ENCODE measurements at places on chromosomes 7 and 10. TPM values are rescaled to one million over a fixed set of nuclear protein-coding genes. Genes with fewer than 3 reads are reported as not detected.

The OIT3 gene
- total RNA-seq = not detected

DNA sequence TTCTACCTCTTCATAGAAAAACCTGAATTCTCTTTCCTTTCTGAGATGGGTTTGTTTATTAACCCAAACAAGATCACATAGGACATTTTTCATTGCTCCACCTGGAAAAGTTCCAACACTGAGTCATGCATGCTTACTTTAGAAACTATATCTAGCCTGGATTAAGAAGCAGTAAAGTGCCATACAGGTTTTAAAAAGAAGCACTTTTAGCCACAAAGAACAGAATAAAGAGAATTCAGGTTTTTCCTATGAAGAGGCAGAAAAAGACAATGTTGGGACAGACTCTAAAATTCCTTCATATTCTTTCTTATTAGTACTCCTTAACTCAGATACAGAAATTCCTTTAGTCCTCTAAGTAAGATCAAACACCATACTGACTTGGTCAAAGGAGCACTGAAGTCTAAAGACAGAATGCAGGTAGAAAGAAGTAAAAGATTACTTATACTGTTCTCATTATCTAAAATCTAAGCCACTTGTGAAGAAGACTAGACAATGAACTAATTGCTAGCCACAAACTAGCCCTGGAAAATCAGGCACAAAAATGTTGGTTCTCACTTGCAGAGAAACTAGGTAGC lies 241.3 kb downstream of the ANK3 start:
- no peak overlapping the region for H3K4me3 ChIP-seq
- no peak for DNase-seq
- H3K27ac ChIP-seq = no peak overlapping the region

DNA sequence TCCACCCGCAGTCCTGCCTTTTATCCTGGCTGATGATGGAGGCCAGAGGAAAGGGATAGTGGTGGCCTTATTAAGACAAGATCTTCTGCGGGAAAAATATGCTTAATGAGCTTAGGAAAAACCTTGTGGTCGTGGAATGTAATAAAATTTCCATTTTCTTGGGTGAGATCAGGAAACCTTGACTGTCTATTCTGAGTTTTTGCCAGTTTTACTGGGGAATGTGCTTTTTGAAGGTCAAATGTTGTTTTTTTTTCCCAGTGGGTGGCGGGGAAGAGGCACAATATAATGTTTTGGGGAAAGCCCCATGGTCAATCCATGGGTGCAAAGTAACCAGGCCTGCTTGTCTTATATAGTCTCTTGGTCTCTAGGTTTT lies 118.5 kb downstream of the CREB5 start:
- H3K4me3 ChIP-seq = no peak overlapping the region
- no peaks in the 10 kb centered on the region for H3K4me1 ChIP-seq
- no peak for DNase-seq
- H3K36me3 ChIP-seq = no peaks in the 10 kb centered on the region

DNA sequence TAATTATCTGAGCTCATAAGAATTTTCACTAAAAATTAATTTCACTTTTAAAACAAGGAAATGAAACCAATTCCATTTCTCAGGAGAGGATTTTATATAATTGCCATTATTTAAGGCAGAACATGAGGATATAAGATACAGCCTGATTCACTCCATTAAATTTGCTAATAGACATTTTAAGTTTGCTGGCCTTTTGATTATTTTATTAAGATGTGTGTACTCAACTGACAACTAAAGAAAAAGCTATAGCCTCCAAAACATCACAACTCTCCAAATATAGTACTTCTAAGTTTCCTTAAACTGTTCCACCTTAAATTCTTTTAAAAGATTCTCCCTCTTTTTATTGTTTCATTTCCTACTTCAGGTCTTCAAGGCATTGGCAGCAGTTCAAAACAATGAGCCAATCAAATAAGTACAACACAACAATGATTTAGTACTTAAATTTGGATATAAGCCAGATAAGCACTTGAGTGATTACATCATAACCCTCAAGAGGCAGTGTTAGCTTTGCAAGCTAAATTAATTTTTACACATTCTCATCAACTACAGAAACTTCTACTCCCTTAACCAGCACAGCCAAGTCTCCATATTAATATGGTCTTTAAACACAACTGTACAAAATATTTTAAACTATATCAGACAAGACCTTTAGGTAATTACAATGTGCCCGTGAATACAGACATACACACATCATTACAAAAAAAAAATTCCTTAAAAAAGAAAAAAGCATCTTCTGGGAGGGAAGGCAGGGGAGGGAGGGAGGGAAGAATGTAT lies 121.8 kb downstream of the KMT2C start:
- H3K27me3 ChIP-seq = no peaks in the 10 kb centered on the region
- no peak overlapping the region for H3K4me3 ChIP-seq
- no peak overlapping the region for H3K27ac ChIP-seq
- H3K4me1 ChIP-seq = no peaks in the 10 kb centered on the region
- H3K36me3 ChIP-seq = peaks cover 8% of the 10 kb centered on the region

DNA sequence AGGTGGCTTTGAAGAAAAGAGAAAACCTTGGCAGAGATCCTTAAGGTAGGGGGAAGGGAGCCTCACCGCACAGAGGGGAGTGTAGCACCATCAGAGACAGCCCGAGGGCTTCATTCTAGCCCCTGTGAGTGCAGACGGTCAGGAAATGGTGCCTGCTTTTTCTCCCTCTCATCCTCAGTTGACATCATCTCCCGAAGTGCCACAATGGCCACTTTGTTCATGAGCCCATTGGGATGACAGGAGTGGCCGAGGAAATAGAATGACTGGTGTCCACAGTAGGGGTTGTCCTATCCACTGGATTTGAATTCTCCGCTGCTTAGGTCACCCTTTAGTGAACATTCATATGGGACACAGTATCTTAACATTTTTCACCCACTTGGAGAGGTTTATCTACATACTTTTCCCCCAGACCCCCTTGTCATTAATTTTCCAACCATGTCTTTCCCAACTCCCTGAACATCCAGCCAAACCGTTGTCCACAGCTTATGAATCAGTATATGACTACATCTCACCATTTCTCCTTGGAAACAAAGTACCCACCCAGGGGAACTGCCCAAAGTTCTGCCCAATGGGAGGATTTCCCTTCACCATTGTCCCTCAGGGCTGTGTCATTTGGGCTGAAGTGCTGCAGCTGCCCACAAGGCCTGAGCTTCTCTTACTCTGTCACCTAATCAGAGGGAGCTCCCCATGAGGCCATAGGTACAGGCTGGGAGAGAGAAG lies 108.8 kb downstream of the ADCY1 start:
- H3K4me1 ChIP-seq = no peaks in the 10 kb centered on the region
- H3K27me3 ChIP-seq = no peaks in the 10 kb centered on the region
- H3K4me3 ChIP-seq = no peak overlapping the region
- no peaks in the 10 kb centered on the region for H3K36me3 ChIP-seq

DNA sequence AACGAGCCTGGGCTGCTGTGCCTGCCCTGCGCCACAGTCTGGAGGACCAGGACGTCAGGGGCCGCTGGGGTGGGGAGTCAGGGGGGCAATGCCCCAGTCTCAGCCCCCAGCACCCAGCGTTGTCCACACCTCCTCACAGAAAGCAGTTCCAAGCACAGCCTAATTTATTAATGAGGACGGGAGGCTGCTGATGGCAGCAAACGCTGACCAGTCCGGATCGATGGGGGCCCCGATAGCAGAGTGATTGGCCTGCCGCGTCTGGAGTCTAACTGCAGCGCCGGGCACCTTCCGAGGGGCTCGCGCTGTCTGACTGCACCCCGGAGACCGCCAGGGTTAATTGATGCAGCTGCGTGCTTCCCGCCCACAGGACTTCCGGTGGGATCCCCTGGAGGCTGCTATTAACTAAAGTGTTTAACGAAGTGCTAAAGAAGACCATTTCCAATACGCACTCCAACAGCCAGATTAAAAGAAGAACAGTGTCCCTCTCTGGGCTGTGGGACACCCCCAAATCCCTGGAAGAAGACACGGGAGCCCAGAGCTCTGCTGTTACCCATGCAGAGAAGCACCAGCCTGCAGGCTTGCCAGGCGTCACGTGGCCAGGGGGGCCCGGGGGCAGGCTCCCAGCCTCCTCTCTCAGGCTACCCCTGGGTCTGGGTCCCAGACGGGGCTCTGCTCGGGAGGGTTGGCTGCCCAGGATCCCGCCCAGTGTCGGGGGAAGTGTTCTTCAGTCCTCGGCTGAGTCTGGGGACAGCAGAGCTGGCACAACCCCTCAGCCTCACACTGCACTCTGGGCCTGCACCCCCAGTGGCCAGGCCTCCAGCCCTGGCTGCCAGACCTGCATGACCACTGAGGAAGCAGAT lies 63.8 kb downstream of the MICALL2 start:
- no peak overlapping the region for H3K4me3 ChIP-seq
- no peak for DNase-seq
- H3K36me3 ChIP-seq = no peaks in the 10 kb centered on the region
- no peak overlapping the region for H3K27ac ChIP-seq

The CCDC172 gene
- total RNA-seq = not detected

The ABCC2 gene
- 0.26 TPM for total RNA-seq

The NYAP1 gene
- 1.2 TPM for total RNA-seq

The SLC26A4 gene
- total RNA-seq = not detected

DNA sequence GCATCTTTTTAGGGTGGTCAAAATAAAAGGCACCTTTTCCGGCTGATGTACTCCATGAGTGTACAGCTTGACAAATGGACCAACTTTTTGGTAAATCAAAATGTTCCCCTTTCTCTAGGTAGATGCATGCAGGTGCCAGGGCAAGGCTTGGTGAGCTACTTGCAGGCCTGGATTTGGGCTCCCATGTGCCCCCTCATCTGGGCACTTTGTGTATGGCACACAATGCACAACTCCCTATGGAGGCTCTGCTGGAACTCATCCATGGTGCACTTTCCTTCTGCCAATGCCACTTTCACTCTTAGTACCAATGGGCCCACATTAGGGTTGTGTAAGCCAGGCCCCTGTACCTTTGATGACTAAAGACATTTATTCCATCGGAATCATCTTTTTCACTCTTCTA lies 300.8 kb downstream of the SDHAF3 start:
- H3K4me1 ChIP-seq = no peaks in the 10 kb centered on the region
- no peak overlapping the region for H3K4me3 ChIP-seq
- no peaks in the 10 kb centered on the region for H3K27me3 ChIP-seq
- H3K27ac ChIP-seq = no peak overlapping the region
- no peaks in the 10 kb centered on the region for H3K36me3 ChIP-seq

The ABCB1 gene
- not detected for total RNA-seq

DNA sequence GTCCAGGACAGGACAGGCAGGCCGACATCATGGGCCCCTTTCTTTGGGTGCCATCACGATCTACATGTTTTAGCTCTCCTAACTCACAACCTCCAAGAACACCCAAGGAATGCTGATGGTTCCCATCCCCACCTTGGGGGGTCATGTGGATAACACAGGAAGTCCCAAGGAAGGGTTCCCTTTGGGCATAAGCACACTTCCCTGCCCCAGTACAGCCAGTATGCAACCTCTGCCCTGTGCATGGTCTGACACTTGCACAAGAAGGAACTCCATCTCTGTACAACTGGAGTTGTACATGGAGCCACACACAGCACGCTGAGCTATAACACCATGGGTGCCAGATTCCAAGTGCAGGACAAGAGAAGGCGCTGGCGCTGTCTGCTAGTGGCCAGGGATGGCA lies 11.0 kb downstream of the MAT1A start:
- no peaks in the 10 kb centered on the region for H3K27me3 ChIP-seq
- H3K27ac ChIP-seq = no peak overlapping the region
- H3K4me1 ChIP-seq = no peaks in the 10 kb centered on the region

- DNase-seq = no peak
- H3K4me3 ChIP-seq = no peak overlapping the region
- H3K27ac ChIP-seq = no peak overlapping the region
These were observed 951.1 kb downstream of the NRG3 start for GRCh38 chr10:82826132-82826531.

GRCh38 chr10:62244088-62244487 lies 24.6 kb downstream of the RTKN2 start:
- no peak overlapping the region for H3K4me3 ChIP-seq
- H3K27ac ChIP-seq = no peak overlapping the region
- H3K27me3 ChIP-seq = no peaks in the 10 kb centered on the region
- no peaks in the 10 kb centered on the region for H3K4me1 ChIP-seq

GRCh38 chr7:42991913-42992591 lies 59.9 kb downstream of the MRPL32 start:
- peaks cover 28% of the 10 kb centered on the region for H3K4me1 ChIP-seq
- H3K4me3 ChIP-seq = no peak overlapping the region
- H3K36me3 ChIP-seq = no peaks in the 10 kb centered on the region
- H3K27ac ChIP-seq = no peak overlapping the region

The CRHR2 gene
- total RNA-seq = 0.19 TPM

The IKZF1 gene
- total RNA-seq = 0.11 TPM

DNA sequence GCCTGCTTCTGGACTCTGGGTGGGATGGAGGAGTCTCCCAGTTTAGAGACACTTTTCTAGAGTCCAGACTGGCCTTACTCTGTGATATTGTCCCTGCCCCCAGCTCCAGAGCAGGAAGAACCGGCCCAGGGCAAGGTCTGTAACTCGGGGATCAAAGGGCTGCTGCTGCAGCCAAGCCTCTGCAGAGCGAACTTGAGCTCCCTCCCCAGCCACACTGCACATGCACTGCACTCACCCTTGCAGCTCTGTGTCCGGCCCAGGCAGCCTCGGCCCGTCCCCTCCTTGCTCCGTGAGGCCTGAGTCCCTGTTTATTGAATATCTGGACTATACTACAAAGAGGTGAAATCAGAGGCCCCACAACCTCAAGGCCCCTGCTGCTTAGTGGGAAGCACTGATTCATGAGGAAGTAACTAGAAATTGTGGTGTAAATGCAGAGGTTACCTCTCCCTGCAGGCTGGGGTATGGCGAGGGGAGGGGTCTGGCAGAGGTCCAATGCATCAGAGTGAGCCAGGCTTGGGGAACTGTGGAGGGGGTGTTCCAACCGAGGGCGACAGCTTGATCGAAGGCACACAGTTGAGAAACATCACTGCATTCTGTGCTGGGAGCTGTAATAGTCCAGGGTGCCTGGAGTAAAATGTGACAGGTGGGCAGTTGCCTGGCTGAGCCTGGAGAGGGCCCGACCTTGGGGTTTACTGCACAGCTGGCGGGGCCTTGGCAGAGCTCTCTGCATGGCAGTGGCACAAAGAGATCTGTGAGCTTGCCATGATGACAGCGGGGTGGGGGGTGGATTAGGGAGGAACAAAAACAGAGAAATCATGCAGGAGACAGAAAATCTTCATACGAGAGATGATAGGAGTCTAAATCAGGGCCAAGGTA lies 49.1 kb downstream of the AOC1 start:
- H3K4me1 ChIP-seq = no peaks in the 10 kb centered on the region
- H3K27ac ChIP-seq = no peak overlapping the region
- peaks cover 25% of the 10 kb centered on the region for H3K27me3 ChIP-seq
- H3K36me3 ChIP-seq = no peaks in the 10 kb centered on the region

DNA sequence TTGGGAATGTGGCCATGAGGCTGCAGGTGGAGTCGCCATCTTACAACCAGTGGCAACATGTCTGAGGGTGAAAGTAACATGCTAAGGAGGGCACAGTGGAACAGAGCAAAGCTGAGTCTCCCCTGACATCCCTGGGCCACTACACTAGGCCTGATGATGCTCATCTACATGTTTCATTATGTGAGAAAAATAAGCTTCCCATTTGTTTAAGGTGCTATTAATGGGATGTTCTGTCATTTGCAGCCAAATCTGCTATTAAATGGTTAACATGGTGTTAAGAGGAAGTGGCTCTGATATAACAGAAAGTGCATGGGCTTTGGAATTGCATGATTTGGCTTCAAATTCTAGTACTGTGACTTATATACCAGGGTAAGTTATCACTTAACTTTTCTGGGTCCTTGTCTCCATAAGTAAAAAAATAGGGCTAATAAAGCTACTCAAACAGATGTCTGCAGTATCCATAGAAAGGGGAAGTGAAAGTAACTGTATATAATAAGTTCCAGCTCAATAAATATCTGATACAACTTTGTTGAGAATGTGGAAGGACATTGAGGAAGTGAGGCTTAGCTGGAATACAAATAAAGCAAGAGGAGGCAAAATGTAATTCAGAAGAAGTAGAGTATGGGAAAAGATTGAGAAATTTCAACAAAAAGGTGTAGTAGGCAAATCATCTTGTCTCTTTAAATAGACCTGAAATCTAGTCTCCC lies 158.9 kb downstream of the RTKN2 start:
- no peak overlapping the region for H3K4me3 ChIP-seq
- no peak for DNase-seq

The KAZALD1 gene
- 0.77 TPM for total RNA-seq
